ENCODE measurements at places on chromosomes 6 and 20.

- DNase-seq = no peak
These were observed 38.6 kb upstream of the HFE start for GRCh38 chr6:26048590-26048989.

GRCh38 chr6:106519460-106520394 lies 109.6 kb downstream of the RTN4IP1 start:
- peak; percentile 77 for DNase-seq

- no peak for DNase-seq
These were observed 15.6 kb upstream of the SUMO4 start for GRCh38 chr6:149384464-149384863.

GRCh38 chr20:15794409-15794808 lies 778.8 kb downstream of the KIF16B start:
- no peak for DNase-seq

DNA sequence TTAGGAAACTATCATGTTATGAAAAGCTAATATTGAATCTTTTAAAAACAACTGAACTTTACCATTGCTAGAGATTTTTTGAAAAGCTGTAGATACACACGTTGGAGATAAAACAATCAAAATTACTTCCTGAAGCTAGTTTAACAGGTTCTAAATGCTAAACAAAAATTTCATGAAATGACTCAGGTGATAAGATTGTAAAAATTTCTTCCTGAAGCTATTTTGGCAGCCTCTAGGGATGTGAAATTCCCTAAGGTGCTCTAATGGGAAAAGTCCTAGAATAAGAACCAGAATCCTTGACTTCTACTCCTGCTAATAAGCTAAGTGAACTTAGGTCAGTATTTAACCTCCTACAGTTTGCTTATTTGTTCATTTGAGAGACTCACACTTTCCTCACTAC lies 8.5 kb downstream of the GCM2 start:
- no peak for DNase-seq

DNA sequence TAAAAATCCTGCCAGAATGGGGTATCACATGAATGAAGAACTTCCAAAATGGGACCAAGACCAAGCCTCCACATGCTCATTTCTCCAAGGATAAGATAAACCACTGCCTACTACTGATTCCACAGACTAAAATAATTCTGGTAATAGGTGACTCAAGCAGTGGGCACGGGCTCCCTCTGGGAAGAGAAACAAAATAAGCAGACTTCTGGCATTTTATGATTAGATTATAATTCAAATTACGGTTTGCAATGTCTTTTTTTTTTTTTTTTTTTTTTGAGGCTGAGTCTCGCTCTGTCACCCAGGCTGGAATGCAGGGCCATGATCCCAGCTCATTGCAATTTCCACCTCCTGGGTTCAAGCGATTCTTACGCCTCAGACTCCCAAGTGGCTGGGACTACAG lies 16.0 kb downstream of the UQCC1 start:
- no peak for DNase-seq

- DNase-seq = no peak
These were observed 608.3 kb upstream of the CITED2 start for GRCh38 chr6:139982652-139983295.

DNA sequence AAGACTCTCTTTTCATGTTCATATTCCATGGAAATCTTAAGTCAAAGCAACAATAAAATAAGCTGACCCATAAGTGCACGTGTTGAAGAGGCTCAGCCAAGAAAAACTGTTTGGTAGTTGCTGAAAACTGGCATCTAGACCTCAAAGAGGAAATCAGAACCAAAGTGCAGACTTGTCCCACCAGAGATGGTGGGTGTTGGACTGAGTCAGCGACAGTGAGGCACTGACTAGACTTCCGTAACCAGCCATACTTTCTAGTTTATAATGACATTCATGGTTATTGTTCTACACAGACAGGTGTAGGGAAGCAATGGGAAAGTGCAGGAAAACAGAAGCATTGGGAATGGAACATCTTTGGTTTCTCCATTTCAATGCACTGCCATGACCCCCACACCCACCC lies 175.7 kb upstream of the AGPAT4 start:
- DNase-seq = no peak

DNA sequence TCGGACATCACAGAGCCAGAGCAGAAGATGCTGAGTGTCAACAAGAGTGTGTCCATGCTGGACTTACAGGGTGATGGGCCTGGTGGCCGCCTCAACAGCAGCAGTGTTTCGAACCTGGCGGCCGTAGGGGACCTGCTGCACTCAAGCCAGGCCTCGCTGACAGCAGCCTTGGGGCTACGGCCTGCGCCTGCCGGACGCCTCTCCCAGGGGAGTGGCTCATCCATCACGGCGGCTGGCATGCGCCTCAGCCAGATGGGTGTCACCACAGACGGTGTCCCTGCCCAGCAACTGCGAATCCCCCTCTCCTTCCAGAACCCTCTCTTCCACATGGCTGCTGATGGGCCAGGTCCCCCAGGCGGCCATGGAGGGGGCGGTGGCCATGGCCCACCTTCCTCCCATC lies 11.4 kb upstream of the ZBTB9 start:
- DNase-seq = no peak

DNA sequence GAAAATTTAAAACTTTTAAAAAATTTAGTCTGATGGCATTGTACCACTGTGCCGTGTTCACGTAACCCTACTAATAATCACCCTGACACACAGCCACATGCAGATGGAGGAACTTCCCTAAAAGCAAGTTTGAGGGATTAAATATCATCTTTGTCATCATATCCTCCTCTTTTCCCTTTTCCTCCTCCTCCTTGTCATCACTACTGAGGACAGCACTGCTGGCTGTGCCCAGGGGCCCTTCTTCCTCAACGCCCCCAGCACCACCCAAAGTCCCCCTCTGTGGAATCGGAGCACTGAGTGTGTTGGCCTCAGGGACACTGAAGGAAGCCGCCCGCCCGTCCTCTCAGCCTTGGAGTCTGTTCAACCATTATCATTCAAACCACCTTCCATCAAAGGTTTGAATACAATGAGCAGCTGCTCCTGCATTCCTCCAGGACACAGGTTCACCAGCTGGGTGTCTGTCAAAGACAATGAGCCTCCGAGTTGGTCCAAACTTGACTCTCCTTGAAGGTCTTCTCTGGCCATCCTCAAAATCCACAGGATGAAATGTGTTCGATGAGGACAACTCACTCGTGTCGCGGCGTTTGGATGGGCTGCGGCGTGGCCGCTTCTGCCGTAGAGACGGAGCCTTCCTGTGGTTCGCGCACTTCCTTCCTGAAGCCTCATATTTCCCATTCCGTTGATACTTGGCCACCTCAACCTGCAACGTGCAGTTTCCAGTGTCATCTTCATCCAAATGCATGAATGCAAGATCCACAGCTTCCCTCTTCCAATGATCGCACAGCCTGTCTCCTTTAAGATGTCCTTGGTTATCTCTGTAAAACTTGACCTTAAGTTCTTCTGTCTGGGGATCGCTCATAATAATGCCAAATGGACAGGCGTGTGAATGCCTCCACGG lies 23.3 kb downstream of the NQO2 start:
- DNase-seq = peak; percentile 21

DNA sequence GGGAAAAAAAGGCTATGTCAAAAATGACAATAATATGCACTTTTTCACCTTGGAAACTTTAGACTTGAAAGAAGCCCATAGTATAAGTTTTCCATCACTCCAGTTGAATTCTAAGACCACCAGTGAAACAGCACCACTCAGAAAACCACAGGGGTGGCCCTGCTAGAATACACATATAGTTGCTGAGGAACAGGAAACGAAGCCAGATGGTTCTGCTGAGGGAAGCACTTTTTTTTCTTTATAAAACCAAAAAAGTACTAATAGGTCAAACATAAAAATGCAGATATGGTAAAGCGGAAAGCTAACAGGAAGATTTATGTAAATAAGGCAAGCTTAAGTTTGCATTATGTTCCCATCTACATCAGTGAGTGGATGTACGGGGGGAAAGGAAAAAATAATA lies 303.9 kb downstream of the FOXC1 start:
- no peak for DNase-seq

DNA sequence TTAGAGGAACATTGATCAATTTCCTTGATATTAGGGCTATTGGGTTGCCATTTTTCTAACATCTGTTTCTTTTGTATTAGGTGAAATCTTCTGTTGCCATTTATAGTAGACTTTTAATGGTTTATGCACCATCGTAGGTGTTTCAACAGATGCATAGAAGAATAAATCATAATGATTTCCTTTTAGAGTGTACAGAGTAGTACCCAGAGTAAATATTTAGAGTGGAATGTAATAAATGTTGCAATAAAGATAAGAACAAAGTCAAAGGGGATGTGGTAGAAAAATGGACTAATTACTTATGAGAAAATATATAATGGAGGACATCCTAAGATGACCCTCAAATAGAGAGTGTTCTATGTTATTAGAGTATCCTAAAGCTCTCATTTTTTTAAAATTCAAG lies 643.0 kb upstream of the CITED2 start:
- DNase-seq = no peak

DNA sequence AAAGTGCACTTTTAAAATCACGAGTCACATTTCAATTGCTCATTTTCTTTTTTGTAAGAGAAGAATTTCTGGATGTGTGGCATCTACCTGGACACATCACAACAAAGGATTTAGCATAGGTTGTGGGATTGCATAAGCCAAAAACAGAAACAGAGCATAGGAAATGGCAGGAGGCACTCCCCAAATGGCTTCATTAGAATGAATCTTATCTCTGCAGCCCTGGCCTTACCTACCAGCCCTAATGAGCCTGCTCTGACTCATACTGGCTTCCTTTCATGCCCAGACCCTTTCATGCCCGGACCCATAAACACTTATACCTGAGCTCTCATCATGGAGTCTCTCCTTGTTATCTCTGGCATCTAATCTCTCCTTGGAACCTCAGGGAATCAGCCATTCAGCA lies 23.9 kb upstream of the SPTLC3 start:
- no peak for DNase-seq

DNA sequence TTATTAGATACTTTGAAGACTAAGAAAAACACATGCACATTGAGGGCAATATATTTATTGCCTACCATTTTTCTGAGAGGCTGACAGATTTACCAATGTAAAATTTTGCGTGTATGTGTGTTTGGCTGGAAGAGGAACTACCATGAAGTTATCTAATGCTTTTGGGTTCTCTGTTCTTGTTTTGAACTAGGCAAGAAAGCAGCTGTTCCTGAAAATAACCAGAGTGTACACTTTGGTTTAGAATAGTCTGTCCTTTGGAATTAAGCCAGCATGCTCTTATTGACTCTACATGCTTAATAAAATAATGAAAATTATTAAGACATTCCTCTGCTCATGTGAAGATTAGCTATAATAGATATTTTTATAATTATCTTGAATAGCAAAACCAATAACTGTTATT lies 129.2 kb downstream of the MYB start:
- DNase-seq = no peak

- no peak for DNase-seq
These were observed 81.4 kb upstream of the CDH4 start for GRCh38 chr20:61170496-61171320.

DNA sequence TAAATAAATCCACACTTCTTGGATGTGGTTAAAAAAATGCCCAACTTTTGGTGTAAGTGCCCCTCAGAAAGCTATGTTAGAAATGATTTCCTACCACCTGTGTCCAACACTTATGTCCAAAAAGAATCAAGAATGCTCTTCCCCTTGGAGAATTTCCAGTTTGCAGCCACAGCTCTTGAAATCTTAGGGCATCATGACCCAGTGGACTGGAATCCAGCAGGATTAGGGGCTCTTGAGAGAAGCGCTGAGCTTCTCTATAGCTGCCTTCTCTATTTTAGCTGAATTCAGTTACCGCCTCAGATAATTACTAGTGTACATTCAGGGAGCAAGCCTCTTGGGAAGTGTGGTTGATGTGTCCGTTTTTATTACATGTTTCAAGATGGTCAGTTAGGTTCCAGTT lies 2.5 kb downstream of the PHACTR1 start:
- no peak for DNase-seq

GRCh38 chr20:43415661-43416430 lies 41.9 kb upstream of the SRSF6 start:
- no peak for DNase-seq

- no peak for DNase-seq
These were observed 124.3 kb upstream of the CNR1 start for GRCh38 chr6:88290411-88290810.

- DNase-seq = no peak
These were observed 111.6 kb upstream of the EDN1 start for GRCh38 chr6:12178521-12178920.

DNA sequence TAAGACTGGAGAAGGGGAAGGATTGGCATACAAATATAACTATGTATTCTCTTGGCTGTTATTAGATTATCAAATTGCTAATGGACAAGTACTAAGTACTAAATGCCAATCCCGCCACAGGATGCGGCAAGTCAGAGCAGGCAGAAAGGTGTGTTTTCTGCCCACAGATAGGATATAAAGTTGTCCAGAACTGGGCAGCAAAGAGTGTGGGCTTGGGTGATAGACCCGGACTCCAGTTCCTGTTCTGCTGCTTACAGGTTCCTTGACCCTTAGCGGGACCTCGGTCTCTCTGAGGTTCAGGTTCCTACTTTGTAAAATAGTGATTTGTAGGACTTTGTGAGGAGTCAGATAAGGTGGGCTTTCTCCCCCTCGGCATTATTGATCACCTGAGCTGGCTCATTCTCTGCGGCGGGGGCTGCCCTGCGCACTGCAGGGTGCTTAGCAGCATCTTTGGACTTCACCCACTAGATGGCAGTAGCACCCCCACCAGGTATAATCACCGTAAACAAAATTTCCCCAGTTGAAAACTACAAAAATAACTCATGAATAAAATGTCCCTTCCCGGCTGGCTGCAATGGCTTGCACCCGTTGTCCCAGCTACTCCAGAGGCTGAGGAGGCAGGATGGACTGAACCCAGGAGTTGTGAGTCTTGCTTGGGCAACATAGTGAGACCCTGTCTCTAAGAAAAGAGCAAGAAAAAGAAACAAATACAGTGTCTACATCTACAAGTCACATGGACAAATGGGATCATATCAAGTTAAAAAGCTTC lies 193.1 kb downstream of the DOK5 start:
- DNase-seq = no peak

DNA sequence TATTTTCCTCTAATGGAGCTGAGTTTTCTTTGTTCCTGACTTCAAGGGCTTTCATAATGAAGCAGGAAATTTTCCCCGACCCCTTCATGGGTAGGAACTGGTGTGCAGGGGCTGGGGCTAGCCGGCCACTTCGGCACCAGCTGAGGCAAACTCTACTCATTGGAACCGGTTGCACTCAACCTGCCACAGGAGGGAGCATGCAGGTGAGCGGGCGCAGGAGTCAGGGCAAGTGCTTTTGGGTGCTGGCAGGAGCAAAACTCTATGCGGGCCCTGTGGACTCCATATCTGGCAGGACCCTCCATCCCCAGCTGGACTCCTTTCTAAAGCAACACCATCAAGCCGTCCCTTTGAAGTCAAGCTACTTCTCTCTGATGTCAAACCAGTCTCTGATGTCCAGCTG lies 244.2 kb downstream of the EPM2A start:
- no peak for DNase-seq

GRCh38 chr6:133297657-133298056 lies 56.5 kb downstream of the EYA4 start:
- no peak for DNase-seq

DNA sequence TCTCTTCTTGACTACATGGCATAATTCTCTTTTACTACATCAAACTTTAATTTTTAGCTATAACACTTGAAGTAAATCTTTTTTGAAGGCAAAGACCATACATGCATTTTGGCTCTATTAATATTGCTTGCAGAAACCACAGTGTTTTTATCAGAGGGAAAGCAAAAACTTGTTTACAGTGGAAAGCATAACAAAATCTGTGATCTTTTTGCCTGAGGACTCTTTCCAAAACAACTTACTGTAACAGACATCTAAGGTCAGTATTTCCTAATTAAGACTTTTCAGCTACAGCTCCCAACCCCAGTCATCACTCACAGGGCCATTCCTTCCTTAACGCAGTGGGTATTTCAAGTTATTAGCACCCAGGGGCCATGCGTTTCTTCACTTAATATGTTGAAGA lies 274.7 kb downstream of the CDKAL1 start:
- DNase-seq = no peak

Data from naive thymus-derived CD8-positive, alpha-beta T cell (primary cell).